ENCODE measurements at places on chromosomes 13 and 19. TPM values are rescaled to one million over a fixed set of nuclear protein-coding genes. Genes with fewer than 3 reads are reported as not detected.

- DNase-seq, result no peak
- no peaks in the 10 kb centered on the region for H3K4me1 ChIP-seq
- no peak overlapping the region for H3K4me3 ChIP-seq
- no peaks in the 10 kb centered on the region for H3K36me3 ChIP-seq
- no peak overlapping the region for H3K27ac ChIP-seq
These were observed 362.5 kb downstream of the TDRD3 start for GRCh38 chr13:60759499-60759898.

GRCh38 chr19:37975596-37976515, 68.8 kb downstream of the SIPA1L3 start:
- H3K27ac ChIP-seq, result no peak overlapping the region
- no peak for DNase-seq
- H3K4me1 ChIP-seq, result no peaks in the 10 kb centered on the region
- H3K4me3 ChIP-seq, result no peak overlapping the region
- H3K27me3 ChIP-seq, result no peaks in the 10 kb centered on the region
- peaks cover 6% of the 10 kb centered on the region for H3K36me3 ChIP-seq

DNA sequence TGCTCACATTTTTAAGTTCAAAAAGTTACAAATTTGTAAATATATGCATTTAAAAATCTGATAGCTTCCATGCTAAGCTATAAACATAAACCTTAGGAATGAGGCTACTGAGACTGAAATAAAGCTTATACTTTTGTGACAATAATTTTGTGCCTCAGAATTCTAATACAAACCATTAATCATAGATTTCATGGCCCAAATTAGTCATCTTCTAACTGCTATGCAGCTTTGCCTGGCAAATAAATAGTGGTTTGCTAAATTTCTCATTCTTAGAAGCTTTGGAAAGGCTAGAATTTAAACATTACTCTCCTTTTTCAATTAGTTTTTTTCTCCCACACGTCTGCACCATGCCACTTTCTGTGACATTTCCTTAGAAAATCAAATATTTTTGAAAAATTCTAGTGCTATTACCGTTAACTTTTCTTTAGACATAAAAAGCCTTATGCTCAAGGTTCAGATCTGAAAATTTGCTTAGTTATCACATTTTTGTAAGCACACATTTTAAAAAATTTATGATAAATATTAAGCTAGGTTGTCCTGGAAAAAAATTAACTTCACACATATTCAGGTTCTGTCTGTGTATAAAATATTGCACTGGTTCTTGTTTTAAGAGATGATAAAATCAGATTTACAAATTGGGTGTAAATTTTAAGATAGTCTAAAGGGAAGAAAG, 46.9 kb downstream of the FNDC3A start:
- no peak for DNase-seq
- no peaks in the 10 kb centered on the region for H3K27me3 ChIP-seq
- no peak overlapping the region for H3K4me3 ChIP-seq
- peaks cover 25% of the 10 kb centered on the region for H3K4me1 ChIP-seq

DNA sequence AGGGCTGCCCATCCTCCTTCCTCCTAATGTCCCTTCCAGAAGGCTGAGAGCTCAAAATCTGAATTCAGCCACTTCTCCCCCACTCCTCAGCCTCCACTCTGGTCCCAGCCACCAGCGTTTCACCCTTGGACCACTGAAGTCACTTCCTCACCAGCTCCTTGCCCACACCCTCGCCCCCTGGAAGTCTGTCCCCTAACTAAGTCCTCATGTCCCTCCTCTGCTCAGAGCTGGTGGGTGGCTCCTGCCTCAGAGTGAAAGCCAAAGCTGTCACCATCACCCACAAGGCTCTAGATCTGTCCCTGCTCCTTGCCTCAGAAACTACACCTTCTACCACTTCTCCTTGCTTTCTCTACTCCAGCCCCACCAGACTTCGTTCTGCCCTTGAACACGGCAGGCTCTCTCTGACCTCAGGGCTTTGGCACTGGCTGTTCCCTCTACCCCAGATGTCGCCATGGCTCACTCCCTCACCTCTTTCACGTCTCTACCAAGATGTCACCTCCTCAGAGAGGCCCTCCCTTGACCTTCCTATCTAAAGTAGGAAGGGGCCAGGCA, 1.7 kb downstream of the ERCC1 start:
- H3K27me3 ChIP-seq, result no peaks in the 10 kb centered on the region
- H3K4me1 ChIP-seq, result peaks cover 50% of the 10 kb centered on the region
- peak overlapping the region; percentile 28 for H3K27ac ChIP-seq
- DNase-seq, result no peak
- H3K4me3 ChIP-seq, result peak overlapping the region; percentile 1
- peaks cover 24% of the 10 kb centered on the region for H3K36me3 ChIP-seq

GRCh38 chr19:38561053-38561606, 56.6 kb downstream of the MAP4K1 start:
- no peaks in the 10 kb centered on the region for H3K36me3 ChIP-seq
- peaks cover 31% of the 10 kb centered on the region for H3K4me1 ChIP-seq
- no peak overlapping the region for H3K27ac ChIP-seq
- DNase-seq, result no peak
- no peak overlapping the region for H3K4me3 ChIP-seq

GRCh38 chr19:20365146-20365545, 198.1 kb downstream of the ZNF486 start:
- no peaks in the 10 kb centered on the region for H3K36me3 ChIP-seq
- DNase-seq, result no peak
- H3K4me1 ChIP-seq, result peaks cover 2% of the 10 kb centered on the region
- H3K27me3 ChIP-seq, result no peaks in the 10 kb centered on the region
- no peak overlapping the region for H3K4me3 ChIP-seq
- no peak overlapping the region for H3K27ac ChIP-seq

DNA sequence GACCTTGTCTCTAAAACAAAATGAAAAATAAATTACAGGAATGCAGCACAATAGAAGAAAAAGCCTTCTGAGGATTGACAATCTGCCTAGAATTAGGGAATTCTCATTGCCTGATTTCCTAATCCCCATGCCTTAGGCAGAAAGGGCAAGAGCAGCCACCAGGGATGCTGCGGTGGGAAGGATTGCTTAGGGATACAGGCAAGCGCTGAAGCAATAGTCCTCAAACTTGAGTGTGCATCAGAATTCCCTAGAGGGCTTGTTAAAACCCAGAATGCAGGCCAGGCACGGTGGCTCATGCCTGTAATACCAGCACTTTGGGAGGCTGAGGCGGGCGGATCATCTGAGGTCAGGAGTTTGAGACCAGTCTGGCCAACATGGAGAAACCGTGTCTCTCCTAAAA, 1.0 kb upstream of the OR7C2 start:
- no peak for DNase-seq
- H3K4me3 ChIP-seq, result no peak overlapping the region
- no peak overlapping the region for H3K27ac ChIP-seq
- H3K27me3 ChIP-seq, result peaks cover 2% of the 10 kb centered on the region
- no peaks in the 10 kb centered on the region for H3K36me3 ChIP-seq
- peaks cover 6% of the 10 kb centered on the region for H3K4me1 ChIP-seq

DNA sequence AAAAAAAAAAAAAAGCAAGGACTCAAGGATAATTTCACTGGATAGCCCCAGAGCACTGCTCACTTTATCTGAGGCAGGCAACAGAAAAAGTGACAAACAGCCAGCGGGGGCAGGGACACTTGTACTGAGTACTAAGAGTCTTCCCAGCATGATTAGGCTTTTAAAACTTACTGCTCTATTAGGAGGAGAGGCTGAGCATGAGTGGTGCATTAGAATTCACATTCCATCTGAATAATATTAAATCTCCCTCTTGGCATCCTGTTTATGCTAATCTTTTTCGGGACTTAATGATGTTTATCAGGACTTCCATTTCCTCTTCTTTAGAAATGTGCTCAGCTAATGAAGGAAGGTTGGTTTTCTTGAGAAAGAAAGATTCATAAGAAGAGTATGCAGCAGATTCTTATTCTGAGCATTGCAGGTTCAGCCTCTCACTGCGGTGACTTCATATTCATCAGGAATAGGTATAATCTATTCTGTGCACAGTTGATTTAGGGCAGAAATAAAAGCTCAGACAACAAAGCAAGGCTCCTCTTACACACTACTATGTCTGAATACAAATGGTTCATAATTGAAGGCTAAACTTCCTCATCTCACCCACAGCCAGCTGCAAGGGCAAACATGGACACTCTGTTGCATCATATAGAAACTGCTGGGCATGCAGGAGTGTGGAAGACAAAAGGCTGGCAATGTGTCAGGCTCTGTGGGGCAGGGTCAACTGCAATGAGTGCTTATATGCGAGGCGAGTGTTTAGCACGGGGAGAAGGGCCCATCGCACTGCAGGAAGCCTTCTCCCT, 107.0 kb downstream of the KL start:
- H3K27me3 ChIP-seq, result peaks cover 1% of the 10 kb centered on the region
- no peaks in the 10 kb centered on the region for H3K4me1 ChIP-seq
- DNase-seq, result no peak
- no peak overlapping the region for H3K4me3 ChIP-seq

DNA sequence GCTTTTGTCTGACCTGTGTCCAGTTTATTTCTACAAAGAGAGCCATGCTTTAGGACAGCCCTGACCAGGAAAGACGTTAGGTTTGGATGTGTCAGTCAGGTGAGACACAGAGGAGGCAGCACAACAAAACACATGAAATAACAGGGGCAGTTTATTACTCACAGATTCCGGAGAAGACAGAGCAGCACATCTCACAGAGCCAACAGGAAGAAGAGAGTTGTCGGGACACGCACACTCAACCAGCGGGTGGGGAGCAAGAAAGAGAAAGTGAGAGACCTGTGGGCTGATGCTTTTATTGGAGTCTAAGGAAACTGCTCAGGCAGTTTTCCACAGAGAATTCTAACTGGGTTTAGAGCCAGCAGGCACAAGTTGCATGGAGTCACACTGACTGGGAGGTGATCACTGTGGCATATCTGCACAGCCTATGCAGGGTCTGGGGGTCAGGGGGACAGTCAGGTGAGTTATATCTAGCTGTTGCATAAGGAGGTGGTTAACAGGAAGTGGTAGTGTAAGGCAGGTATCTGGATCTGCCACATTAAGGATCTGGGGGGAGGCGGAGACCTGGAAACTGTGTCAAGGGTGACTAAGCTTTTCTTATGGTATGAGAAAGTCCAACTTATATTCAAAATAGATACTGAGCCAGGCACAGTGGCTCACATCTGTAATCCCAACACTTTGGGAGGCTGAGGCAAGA, 24.1 kb upstream of the CEACAM20 start:
- peaks cover 5% of the 10 kb centered on the region for H3K27me3 ChIP-seq
- no peaks in the 10 kb centered on the region for H3K4me1 ChIP-seq
- no peak overlapping the region for H3K27ac ChIP-seq
- H3K36me3 ChIP-seq, result no peaks in the 10 kb centered on the region
- H3K4me3 ChIP-seq, result no peak overlapping the region
- DNase-seq, result no peak

DNA sequence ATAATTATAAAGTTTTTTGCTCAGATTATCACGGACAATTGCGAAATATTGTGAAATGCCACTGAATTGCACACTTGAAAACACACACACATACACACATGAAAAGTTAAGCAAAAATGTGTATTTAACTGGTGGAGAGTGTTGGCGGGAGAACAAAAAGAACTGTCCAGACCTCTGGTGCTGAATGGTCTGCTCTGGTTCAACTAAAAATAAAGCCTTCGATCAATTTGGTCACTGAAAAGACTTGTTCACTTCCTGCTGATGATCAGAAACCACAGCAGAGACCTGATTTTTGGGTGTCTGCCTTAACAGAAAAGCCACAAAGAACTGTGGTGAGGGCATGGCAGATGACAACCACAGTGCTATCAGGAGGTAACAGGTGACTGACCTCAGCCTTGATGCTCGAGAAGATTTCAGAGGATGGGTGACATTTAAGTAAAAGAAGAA, 4.0 kb upstream of the IGFL1 start:
- no peaks in the 10 kb centered on the region for H3K36me3 ChIP-seq
- H3K27ac ChIP-seq, result no peak overlapping the region
- peak; percentile 44 for DNase-seq
- H3K27me3 ChIP-seq, result peaks cover 32% of the 10 kb centered on the region
- H3K4me1 ChIP-seq, result peaks cover 6% of the 10 kb centered on the region

- no peaks in the 10 kb centered on the region for H3K27me3 ChIP-seq
- no peak for DNase-seq
- H3K27ac ChIP-seq, result no peak overlapping the region
These were observed 1090.4 kb downstream of the PCDH9 start for GRCh38 chr13:66139701-66140100.

DNA sequence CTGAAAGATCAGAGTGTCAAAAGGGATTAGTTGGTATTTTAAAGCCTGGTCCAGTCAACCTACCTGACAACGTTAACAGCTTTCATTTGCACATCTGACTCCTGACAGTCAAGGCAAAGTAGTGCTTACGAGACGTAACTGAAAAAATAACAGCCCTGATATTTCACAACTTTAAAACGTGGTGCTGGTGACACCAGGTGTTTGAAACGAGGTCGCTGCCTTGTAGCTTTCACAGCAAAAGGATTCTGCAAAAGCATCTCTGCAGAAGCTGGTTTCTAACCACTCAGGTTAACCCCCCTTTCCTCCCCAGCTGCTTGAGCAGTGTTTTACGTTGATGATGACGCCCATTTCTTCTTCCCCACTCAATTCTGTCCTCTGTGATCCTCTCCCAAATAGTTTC, 23.3 kb downstream of the GGACT start:
- no peak for DNase-seq
- H3K27me3 ChIP-seq, result no peaks in the 10 kb centered on the region
- no peak overlapping the region for H3K4me3 ChIP-seq
- H3K36me3 ChIP-seq, result no peaks in the 10 kb centered on the region

DNA sequence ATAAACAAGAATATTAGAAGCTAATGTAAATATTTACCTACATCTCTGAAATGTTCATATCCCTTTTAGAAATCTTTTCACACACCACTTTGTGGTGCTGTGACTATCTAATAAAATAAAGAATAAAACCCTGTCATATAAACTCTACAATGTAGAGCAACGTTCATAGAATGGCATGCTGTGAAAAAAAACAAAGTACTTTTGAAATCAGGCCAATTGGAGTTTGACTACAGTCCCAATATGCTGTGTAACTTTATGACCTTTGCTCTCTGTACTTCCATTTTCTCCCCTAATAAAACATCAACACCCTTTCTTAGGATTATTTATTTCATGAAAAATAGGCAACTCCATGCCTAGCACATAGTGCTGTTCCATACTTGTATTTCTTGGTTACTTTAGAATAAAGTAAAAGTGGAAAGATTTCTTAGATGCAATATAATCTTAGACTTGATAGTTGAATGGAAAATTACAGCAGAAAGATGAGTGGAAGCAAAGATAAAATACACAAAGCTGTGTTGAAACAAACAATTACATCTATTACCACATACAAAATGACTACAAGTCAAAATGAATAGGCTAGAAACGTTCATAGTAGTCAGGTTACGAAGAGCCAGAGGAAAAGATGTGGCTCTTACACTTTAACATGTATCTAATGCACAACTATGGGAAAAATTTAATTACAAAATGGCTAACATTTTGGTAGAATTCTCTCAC, 613.2 kb upstream of the SLITRK5 start:
- no peak overlapping the region for H3K4me3 ChIP-seq
- no peaks in the 10 kb centered on the region for H3K4me1 ChIP-seq
- no peak overlapping the region for H3K27ac ChIP-seq
- no peaks in the 10 kb centered on the region for H3K27me3 ChIP-seq

- H3K27ac ChIP-seq, result no peak overlapping the region
- H3K36me3 ChIP-seq, result no peaks in the 10 kb centered on the region
- H3K4me3 ChIP-seq, result no peak overlapping the region
- H3K4me1 ChIP-seq, result no peaks in the 10 kb centered on the region
These were observed 18.8 kb downstream of the TMEM143 start for GRCh38 chr19:48344892-48345291.

The CERS1 gene
- total RNA-seq, result 0.36 TPM

The ZNF550 gene
- 13.5 TPM for total RNA-seq

The RAB20 gene
- 11.1 TPM for total RNA-seq

The DKKL1 gene
- not detected for total RNA-seq

The TNNT1 gene
- total RNA-seq, result not detected

The NTF4 gene
- not detected for total RNA-seq

The CALR3 gene
- total RNA-seq, result not detected

The KIR2DL4 gene
- not detected for total RNA-seq
